ENCODE measurements at places on chromosomes 7 and 10.

DNA sequence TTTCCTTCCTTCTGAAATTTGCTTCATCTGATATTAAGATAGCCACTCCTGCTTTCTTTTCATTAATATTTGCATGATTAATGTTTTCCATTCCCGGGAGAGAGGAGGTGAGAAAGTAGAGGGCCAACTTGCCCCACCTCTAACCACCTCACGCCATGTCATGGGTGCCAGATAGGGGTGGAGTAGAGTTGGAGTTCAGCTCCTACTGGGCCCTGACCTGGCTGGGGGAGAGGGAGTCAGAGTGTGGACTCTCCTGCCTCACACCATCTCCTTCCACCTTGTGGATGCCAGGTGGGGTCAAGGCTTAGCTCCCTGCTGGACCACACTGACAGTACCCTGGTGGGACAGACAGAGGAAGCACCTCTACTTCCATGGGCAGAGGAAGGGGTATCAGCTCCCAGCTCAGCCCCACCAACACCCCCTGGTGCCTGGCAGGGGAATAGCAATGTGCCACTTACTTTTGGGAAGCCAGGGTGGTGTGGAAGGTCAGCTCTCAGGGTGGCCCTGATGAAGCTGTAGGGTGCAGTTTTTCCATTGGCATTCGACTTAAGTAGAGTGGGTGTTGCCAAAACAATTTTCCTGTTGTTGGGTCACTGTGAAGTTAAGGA lies 28.0 kb downstream of the CHST12 start:
- DNase-seq, result no peak

DNA sequence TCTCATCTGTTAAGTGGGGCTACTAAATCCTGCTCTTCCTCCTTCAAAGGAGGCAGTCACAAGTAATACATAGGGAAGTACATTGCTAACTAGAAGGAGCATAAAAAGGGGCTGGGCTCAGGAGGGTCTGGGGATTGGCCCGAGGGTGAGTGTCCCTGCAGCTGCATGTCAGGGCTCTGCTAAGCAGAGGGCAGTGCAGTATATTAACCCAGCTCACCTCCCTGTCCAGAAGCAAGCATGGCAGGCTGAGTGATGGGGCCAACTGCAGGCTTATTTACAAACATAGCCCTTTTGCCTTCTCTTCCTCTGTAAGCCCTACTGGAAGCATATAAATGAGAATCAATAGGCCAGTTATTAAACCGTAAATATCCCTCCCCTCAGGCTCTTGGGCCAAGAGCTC lies 143.2 kb upstream of the PCBD1 start:
- DNase-seq, result no peak

DNA sequence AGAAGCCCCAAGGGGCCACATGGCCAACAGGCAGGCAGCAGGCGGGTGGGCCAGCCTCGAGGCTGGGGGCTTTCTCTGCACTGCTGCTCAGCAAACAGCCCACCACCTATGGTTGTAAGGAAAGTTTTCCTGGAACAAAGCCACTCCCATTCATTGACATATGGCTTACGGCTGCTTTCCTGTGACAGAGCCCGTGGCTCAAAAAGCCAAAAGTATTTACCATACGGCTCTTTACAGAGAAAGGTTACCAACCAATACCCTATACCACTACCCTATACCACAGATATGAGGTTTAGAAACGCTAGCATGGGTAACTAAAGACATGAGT lies 152.7 kb downstream of the MAD1L1 start:
- DNase-seq, result no peak

- DNase-seq, result no peak
These were observed 192.7 kb downstream of the EXOC4 start for GRCh38 chr7:133445617-133446016.

DNA sequence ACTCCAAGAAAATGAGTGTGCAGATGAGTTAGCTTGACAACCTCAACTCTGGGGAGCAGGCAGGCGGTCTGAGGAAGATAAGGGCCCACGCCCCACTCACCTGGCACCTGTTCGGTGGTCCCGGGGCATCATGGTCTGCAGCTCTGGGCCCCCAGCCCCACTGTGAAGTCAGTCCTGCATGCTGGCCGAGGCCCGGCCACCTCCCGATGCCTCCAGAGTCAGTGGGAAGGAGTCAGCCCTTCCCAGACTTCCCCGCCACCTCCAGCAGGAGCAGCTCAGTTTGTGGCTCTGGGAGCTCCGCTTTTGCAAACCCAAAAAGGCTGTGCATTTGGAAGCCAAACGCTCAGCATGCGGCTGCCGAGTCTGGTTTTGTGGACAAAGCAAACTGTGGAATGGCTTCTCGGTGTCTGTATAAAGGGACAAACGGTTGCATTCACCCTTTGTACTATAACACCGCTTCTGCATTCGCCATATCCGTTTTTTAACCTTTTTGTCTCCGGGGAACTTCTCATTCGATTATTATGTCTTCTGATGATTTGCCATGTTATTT lies 167.3 kb downstream of the CCDC3 start:
- no peak for DNase-seq

- DNase-seq, result no peak
These were observed 2.7 kb downstream of the IL2RA start for GRCh38 chr10:6059506-6059905.

DNA sequence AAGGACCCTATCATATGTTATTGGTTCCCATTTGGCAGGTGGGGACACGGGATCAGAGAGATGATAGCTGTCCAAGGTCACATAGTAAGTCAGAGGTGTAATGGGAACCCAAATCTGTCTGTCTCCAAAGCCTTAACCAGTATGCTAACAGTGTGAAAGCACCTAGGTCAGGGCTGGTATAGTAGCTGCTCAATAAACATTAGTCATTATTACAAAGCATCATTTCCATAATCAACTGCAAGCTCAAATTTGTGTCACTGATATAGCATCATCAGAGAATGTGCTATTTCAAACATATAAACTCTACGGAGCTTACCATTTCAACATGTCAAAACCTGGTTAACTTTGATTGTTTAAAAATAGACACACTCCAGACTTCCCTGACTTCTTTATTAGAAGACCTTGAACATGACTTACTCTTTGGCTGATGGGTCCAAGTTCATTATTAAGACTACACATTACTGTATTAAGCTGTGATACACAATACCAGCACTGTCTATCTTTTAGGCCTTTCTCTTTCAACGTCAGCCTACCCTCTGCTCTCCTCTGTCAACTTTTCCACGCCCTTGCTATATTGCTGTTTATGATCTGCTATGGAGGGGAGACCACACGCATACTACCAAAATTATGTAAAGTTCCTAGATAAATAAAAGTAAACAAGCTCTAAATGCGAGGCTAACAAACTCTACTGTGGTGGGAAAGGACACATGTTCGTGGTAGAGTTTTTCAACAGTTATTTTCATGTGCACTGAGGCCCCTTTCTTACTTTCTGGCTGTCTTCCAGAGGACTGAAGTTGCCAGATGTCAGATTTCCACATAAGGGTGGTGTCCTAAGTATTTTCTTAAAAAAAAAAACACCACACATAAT lies 33.6 kb downstream of the DNMBP start:
- no peak for DNase-seq

GRCh38 chr10:69069090-69070042 lies 18.5 kb upstream of the SRGN start:
- no peak for DNase-seq

GRCh38 chr10:89808842-89809241 lies 107.5 kb downstream of the KIF20B start:
- no peak for DNase-seq

DNA sequence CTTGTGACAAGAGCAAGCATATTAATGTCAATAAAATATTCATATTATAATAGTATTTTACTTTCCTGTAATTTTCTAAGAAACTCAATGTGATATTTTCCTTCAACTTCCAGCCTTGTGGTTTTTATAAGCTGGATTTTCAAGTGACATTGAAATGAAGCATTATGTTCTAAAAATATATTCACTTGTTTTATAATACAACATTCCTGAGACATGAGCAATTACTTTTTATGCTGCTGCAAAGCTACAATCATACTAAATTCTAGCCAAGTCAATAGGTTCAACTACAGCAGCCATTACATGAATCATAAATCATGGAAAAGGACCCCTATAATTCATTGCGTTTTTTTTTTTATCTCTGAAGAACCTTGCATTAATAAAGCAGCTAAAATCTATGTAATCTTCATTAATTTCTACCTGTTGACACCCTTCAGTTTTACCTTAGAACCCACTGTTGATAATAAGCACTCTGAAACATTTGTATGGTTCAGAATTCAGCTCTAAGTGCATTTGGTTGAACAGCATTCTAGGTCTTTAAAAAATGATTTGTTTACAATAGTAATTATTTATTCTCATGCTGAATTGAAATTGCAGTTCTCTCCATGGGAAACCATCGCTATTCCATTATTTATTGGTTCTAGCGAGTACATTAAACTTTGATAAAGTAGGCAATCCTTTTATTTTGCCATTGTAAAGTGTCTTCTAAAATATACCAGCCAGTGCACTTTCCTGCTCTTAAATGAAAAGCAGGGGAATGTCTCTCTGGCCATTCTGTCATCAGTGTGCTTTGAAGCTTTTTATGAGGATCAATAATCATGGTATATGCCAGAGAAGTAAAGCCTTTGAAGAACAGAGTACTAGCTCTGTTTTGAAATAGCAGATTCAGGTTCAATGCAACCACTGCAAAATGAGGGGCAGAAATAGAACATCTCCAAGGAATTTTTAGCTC lies 132.6 kb downstream of the GNAT3 start:
- no peak for DNase-seq

- no peak for DNase-seq
These were observed 958.3 kb upstream of the ZNF722 start for GRCh38 chr7:63040336-63040735.

DNA sequence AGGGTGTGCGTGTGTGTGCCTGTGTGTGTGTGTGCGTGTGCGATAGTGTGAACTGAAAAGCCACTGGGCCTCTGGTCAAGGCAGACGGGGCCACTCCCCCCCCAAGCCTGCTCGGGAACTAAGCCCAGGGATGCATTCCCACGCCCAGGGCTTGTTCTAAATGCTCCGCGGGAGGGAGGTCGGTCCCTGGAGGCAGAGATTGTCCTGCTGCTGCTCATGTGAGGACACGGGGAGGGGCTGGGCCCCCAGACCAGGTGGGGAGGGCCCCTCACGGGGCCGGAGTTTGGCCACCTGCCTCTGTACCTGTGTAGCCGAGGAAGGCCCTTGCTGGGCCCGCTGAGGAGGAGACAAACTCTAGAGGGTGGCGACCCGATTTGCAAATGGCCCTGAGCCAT lies 93.9 kb downstream of the PDGFA start:
- DNase-seq, result no peak

DNA sequence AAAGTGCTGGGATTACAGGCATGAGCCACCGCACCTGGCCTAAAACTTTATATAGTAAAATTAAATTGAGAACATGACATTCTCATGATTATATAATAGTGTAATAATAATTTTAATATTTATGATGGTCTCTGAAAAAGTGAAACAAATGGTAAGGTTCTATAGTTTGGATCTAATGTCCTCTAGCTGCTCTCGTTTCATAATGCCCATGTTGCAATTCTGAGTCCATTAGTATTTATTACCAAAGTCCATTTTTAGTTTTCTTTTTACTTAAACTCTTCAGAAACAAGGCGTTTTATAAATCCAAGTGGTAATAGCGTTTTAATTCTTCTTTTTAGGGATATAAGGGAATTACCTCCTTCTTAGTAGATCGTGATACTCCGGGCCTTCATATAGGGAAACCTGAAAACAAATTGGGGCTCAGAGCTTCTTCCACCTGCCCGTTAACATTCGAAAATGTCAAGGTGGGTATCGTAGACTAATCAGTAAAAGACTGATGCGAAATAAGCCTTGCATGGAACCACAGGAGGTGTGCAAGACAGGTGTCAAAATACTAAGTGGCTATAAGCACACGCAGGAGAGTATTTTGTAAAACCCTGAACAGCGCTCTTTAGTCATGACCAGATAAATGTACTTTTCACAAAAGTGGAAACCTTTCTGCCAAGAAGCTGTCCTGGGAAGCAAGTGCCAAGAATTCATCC lies 34.1 kb downstream of the ACADSB start:
- DNase-seq, result no peak

- no peak for DNase-seq
These were observed 3.5 kb upstream of the C7orf33 start for GRCh38 chr7:148587076-148587475.

Measured in stimulated activated CD8-positive, alpha-beta memory T cell treated with anti-CD3 and anti-CD28 coated beads, Interleukin-4, amount 100 ng/mL, for 4 hours (primary cell).